ENCODE measurements at places on chromosomes 4 and X.

GRCh38 chrX:54423161-54423888 lies 16.9 kb upstream of the TSR2 start:
- DNase-seq = no peak

- DNase-seq = no peak
Observed at GRCh38 chr4:83772685-83773084, 236.8 kb downstream of the GPAT3 start.

GRCh38 chrX:151970661-151971060 lies 3.8 kb downstream of the GABRE start:
- DNase-seq = no peak

DNA sequence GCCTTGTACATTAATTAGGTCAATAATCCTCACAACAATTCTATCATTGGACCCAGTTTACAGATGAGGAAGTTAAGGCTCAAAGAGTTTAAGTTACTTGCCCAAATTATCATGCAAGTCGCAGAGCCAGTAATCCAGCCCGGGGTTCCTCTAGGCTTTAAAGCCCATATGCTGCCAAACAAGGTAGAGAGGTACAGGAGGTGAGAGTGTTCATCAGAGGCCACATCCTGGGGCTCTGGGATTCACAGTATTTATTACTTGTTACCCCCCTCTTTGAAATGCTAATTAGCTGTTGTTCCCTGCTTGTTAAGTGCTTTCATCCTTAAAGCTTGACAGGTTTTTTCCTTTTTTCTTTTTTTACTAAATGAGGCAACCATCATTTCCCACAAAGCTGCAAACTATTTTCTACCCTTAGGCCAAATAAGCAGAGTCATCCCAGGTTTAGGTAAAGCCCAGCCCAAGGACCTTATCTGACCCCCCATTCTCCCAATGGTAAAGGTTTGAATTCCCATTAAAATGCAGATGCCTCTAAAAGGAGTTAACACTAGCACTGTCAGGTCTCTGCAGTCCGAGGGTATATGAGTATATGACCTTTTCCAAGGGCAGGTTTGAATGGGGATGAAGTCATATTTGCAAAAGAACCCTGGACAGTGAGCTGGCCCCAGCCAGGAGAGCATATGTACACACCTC lies 150.3 kb downstream of the SOX3 start:
- DNase-seq = no peak

DNA sequence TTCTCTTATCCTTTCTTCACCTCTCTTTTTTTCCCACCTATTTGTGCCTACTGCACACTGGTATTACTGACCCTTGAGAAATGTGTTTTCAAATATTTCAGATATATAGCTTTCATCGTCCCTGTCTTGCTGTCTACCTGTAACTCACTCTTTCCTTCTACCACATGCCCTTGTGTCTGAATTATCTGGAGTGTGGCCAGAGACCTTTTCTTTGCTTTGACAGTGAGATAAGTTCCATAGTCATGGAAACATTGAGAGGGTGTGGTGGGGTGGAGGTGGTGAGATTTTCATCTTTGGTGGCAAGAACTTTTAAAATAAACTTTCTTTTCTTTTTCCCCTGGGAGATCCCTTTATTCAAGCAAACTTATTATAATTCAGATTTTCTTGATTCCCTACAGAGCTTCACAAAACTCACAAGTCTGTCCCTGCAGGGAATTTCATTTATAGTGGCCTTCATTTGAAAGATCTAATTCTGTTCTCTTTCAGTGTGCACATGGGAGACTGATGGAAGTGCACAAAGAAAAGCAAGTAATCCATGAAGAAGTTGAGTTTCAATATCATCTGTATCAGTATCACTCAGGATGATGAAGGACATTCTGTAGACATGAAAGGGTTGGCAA lies 95.7 kb downstream of the SH2D1A start:
- no peak for DNase-seq

DNA sequence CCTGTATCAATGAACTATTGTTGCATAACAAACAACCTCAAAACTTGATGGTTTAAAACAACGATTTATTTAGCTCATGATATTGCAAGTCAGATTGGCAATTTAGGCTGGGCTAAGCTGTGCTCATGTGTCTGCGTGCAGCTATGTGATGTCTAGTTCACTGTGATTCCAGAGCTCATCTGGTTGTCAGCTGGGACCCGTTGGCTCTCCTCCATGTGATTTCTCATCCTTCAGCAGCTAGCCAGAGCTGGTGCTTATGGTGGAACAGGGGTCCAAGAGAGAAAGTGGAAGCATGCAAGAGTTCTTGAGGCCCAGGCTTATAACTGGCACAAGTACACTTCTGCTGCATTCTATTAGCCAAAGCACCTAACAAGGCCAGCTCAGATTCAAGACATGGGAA lies 28.8 kb upstream of the TRPC3 start:
- no peak for DNase-seq

DNA sequence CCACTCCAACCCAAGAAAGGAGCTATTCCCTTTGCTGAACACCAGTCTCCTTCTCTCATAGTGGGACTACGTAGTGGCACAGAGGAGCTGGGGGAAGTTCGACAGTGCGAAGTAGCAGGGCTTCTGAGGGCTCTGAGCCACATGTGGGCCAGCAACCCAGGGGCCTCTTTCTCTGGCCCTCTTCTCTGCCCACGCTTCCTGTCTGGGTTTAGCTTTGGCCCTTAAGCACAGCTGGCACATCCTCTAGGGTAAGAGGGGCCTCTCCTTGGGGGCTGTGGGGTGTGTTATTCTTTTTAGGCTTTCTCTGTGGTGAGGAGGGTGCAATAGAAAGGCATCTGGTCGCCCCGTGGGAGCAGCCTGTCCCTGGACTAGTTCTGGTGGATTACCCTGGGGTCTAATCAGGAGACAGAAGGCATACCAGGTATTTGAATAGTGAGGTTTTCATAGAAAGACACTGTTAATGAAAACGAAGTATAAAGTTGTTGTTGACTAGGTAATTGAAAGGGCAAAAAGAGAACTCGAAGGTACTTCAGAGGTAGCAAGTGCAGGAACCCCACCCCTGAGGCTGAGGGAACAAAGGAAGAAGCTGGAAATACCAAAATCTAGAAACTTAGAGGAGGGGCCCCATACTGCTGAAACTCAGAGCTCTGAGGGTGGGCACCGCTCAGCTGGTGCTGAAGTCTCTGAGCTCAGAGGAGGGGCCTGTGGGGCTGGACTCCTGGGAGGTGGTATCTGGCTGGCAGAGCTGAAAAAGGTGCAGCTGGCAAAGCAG lies 151.9 kb upstream of the RPS6KA3 start:
- DNase-seq = peak; percentile 70

DNA sequence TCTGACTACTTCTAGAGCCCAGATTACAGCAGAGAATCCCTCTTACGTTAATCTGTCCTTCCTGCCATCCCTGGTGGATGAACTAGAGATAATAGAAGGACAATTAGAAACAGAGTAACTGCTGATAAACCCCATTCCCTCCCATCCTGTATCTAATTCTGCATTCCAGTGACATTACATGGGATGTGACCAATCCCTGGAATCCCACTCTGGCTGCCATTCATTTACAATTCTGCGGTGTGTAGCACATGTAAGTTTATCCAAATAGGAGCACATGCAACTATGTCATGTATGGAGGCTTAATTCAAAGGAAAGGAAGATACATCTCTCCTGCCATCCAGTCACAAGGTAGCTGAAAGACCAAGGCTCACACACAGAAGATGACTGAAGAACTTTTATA lies 339.5 kb downstream of the GPAT3 start:
- DNase-seq = no peak

- no peak for DNase-seq
Observed at GRCh38 chr4:80192937-80193336, 4.4 kb upstream of the PRDM8 start.

- DNase-seq = no peak
Observed at GRCh38 chr4:56662782-56663468, 18.2 kb downstream of the HOPX start.

DNA sequence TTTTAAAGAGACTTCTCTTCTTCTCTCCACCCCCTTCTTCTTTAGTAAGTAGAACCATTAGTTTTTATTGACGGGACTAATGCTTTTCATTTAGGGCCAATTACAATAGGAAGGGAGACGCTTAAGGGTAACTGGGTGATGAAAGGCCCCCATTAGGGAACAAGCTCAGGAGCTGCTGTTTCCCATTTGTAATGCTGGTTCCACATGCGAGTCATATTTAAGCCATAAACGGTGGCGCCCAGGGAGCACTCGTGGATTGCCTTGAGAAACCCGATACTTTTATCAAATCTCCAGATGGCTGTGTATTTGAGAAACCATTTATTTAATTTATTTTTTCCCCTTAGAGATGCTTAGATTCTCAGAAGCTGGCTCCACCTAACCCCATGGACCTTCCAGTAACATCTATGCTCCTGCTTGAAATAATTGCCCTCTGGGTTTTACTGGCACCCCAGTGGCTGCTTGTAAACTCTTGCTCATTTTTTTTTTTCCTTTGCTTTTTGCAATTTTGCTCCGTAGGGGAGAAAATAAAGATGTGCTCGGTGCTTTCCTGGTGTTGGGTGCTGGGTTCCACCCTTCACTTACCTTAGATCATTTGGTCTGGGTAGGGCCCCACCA lies 124.2 kb upstream of the MSX1 start:
- no peak for DNase-seq

GRCh38 chr4:154076921-154077320 lies 288.0 kb upstream of the SFRP2 start:
- no peak for DNase-seq

DNA sequence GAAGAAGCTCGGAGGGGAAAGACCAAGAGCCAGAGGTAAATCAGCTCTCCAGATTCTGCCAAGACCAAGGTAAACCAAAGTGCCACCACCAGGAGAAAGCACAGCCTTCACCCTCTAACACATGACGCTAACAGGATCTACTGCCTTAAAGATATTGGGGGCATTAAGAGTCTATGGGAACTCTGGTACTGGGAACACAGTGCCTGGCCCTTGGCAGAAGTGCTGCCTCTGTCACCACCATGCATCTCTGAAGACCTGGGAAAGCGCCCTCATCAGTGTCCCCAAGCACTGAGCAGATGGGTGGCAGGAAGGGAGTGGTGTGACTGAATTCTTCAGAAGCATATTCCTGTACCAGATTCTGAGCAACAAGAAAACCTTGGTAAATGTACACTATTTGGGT lies 1.3 kb downstream of the QDPR start:
- no peak for DNase-seq

- DNase-seq = no peak
Observed at GRCh38 chr4:173827707-173828106, 297.7 kb upstream of the HAND2 start.

GRCh38 chr4:14513471-14513870 lies 488.8 kb upstream of the CPEB2 start:
- no peak for DNase-seq

DNA sequence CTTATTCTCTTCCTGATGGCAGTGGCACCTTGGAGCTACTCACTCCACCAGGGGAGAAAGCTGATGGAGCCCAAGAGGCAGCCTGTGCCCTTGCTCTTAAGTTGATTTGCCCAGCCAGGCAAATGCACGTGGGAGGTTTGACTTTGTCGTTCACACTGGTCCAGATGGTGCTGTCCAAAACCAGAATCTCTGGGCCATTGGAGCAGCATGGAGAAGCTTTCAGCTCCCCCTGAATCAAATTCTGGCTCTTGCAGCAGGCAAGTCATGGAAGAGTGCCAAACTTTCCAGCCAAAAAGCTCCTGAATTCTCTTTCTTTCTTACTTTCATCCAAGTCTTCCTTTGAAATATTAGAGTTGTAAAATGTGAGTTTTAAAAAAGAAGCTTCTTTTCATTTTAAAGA lies 970.4 kb downstream of the RPA4 start:
- no peak for DNase-seq

DNA sequence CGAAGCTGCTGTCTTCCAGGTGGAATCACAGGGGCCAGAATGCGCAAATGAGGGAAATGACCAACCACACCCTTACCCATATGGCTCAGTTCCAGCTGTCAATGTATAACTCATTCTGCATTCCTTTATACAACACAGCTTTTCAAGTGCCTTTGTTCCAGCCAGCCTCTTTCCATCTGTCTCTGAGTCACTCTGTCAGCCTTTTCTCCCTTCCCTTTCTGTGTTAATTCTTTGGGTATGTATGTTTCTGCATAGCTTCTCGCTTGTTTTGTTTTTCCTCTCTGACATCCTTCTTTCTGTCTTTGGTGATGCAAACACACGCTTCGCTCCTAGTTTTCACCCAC lies 54.5 kb downstream of the RS1 start:
- DNase-seq = no peak

GRCh38 chr4:3385711-3386420 lies 55.9 kb upstream of the HGFAC start:
- DNase-seq = no peak

- DNase-seq = no peak
Observed at GRCh38 chr4:78923464-78924312, 15.6 kb downstream of the PAQR3 start.

DNA sequence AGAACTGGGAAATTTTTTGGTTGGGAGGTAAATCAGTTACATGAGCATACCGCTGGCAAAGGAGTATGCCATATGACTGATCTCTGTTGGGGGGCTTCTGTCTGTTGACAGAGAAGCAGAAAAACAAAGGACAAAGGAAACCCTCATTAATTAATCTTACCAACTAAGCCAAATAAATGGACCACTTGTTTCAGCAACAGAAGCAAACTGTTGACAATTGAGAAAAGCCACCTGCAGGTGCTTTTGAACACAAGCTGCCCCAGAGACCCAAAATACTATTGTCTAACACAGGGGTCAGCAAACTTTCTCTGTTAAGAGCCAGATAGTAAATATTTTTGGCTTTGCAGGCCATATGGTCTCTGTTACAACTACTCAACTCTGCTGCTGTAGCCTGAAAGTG lies 7.0 kb upstream of the FRYL start:
- no peak for DNase-seq

- no peak for DNase-seq
Observed at GRCh38 chr4:109127866-109128265, 174.6 kb downstream of the COL25A1 start.

DNA sequence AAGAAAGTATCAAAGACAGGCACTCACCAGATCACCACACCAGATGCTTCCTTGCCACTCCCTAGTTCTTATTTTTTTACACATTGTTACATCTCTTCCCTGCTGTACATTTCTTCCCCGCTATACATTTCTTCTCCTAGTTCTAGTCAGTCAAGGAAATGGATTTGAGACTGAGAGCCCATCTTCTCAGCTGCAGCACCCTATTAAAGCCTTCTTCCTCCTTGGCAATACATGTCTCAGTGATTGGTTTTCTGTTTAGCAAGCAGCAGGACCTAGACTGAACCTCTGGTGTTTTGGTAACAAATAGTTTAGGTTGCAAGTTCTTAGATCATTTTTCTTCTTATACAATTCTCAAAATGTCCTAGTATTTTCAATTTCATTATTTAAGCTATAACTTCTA lies 35.3 kb upstream of the KLHL8 start:
- no peak for DNase-seq

DNA sequence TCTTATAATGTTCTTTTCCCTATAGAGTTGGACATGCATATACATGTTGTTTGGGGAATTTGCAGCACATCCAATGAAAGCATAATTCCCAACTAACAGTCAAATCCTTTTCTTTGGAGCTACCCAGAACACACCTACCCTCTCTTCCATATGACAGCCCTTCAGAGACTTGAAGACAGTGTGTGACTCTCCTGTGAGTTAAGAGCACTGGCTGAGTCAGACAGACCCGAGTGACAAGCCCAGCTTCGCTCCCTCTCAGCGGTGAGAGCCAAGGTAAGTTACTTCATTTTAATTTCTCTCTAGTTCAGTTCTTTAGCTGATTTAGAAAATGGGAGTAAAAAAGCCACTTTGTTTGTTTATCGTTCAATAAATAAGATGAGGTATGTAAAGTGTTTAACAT lies 86.3 kb downstream of the RTL9 start:
- DNase-seq = no peak
